Omental fat pad (tissue), 4 donors: ENCODE measurements at places on chromosomes 12 and 14. TPM values are rescaled to one million over a fixed set of nuclear protein-coding genes. Genes with fewer than 3 reads are reported as not detected.

RDH16 gene
- 0.36 TPM for total RNA-seq

TMEM233 gene
- total RNA-seq = not detected

AQP2 gene
- total RNA-seq = not detected

CD27 gene
- 0.65 TPM for total RNA-seq

DPY19L2 gene
- total RNA-seq = 9.7 TPM

HCAR2 gene
- 5.5 TPM for total RNA-seq

MIP gene
- total RNA-seq = not detected

CD4 gene
- total RNA-seq = 19.7 TPM

LMNTD1 gene
- total RNA-seq = not detected

IFNG-AS1 gene
- not detected for total RNA-seq

TRIM9 gene
- total RNA-seq = 4.1 TPM

PUS1 gene
- total RNA-seq = 62.2 TPM

HOXC11 gene
- total RNA-seq = not detected

SSPN gene
- total RNA-seq = 18.2 TPM

IL22 gene
- total RNA-seq = not detected

GSG1 gene
- not detected for total RNA-seq

CD69 gene
- 36.3 TPM for total RNA-seq

ARG2 gene
- 10.4 TPM for total RNA-seq

SIX6 gene
- total RNA-seq = not detected

KRT75 gene
- not detected for total RNA-seq

ANKRD33 gene
- total RNA-seq = not detected

PTPN6 gene
- total RNA-seq = 19.8 TPM

TPPP2 gene
- not detected for total RNA-seq

FAM90A1 gene
- not detected for total RNA-seq

ARMH4 gene
- 2.3 TPM for total RNA-seq

HPD gene
- 1.6 TPM for total RNA-seq

COX8C gene
- total RNA-seq = not detected

NABP2 gene
- total RNA-seq = 13.2 TPM

CISTR gene
- not detected for total RNA-seq

MYRFL gene
- not detected for total RNA-seq

PITPNM2 gene
- 18.3 TPM for total RNA-seq

PRB2 gene
- not detected for total RNA-seq

KRT6C gene
- total RNA-seq = not detected

RNASE7 gene
- total RNA-seq = not detected

TCP11L2 gene
- 27.9 TPM for total RNA-seq

GDF3 gene
- total RNA-seq = not detected

COQ10A gene
- total RNA-seq = 13.9 TPM

KRT8 gene
- total RNA-seq = 1,088 TPM

DNAJC22 gene
- 1.8 TPM for total RNA-seq

BRI3BP gene
- 5.0 TPM for total RNA-seq

LMO3 gene
- total RNA-seq = 122 TPM

EVL gene
- 39.7 TPM for total RNA-seq

TAMALIN gene
- 32.4 TPM for total RNA-seq

TAS2R10 gene
- total RNA-seq = 1.9 TPM

TSPAN8 gene
- 2.9 TPM for total RNA-seq

CFAP251 gene
- 4.6 TPM for total RNA-seq

RILPL1 gene
- 21.9 TPM for total RNA-seq

PTCSC3 gene
- total RNA-seq = not detected

CHGA gene
- not detected for total RNA-seq

CIROP gene
- 0.25 TPM for total RNA-seq

GLT8D2 gene
- 18.1 TPM for total RNA-seq

PAH gene
- total RNA-seq = not detected

DHRS2 gene
- not detected for total RNA-seq

MDM2 gene
- 77.9 TPM for total RNA-seq

PRH1 gene
- 38.0 TPM for total RNA-seq

FAM234B gene
- total RNA-seq = 6.6 TPM
